ENCODE measurements at places on chromosomes 16 and 17. TPM values are rescaled to one million over a fixed set of nuclear protein-coding genes. Genes with fewer than 3 reads are reported as not detected.

The KRTAP2-3 gene
- not detected for total RNA-seq

DNA sequence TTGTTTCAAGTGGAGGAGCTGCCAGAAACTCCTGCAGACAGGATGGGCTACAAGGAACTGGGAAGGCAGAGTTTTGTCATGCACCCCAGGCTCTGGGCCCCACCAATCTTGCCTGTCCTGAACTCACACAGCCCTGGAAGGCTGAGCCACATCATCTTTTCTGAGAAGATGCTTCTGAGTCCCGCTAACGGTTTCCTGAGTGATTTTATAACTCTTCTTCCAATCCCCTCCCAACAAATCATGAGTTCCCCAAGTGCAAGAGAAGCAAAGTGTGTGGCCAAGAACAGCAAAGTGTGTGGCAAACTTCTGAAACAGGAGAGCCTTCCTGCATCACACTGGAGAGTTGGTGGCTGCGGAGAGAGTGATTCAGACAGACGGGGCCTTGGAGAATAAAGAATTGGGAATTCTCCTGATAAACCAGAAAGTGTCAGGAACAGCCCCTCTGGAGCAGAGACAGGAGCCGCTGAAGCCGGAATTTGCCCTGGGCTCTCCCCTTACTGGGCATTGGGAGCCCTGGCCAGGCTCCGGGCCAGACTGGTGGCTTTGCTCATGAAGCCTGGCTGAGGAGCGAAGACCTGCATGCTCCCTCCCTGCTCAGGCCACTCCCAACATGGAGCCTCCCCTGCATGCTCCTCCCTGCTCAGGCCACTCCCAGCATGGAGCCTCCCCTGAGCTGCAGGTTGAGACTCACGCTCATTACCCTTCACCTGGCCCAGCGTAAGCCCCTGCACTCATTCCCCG, 47.2 kb downstream of the PITPNM3 start:
- DNase-seq: no peak

- no peak for DNase-seq
Observed at GRCh38 chr16:12542818-12543699, 260.6 kb downstream of the CPPED1 start.

DNA sequence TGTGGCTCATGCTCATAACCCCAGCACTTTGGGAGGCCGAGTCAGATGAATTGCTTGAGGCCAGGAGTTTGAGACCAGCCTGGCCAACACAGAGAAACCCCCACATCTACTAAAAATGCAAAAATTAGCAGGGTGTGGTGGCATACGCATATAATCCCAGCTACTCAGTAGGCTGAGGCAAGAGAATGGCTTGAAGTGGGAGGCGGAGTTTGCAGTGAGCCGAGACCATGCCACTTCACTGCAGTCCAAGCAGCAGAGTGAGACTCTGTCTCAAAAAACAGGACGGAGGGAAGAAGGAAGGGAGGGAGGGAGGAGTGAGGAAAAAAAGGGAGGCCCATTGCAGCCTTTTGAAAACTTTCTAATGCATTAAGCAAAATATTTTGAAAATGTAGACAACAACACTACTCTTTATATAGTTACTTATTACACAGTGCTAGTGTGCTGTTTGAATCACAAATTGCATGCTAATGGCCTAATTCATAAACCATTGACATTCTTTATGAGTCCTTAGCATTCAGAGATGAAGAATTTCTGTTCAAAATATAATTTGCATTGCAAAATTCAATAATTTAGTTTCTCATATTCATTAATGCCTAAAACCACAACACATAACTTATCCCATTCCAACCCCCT, 59.4 kb downstream of the TMEM114 start:
- no peak for DNase-seq

The LRRC37A gene
- total RNA-seq: 0.51 TPM

DNA sequence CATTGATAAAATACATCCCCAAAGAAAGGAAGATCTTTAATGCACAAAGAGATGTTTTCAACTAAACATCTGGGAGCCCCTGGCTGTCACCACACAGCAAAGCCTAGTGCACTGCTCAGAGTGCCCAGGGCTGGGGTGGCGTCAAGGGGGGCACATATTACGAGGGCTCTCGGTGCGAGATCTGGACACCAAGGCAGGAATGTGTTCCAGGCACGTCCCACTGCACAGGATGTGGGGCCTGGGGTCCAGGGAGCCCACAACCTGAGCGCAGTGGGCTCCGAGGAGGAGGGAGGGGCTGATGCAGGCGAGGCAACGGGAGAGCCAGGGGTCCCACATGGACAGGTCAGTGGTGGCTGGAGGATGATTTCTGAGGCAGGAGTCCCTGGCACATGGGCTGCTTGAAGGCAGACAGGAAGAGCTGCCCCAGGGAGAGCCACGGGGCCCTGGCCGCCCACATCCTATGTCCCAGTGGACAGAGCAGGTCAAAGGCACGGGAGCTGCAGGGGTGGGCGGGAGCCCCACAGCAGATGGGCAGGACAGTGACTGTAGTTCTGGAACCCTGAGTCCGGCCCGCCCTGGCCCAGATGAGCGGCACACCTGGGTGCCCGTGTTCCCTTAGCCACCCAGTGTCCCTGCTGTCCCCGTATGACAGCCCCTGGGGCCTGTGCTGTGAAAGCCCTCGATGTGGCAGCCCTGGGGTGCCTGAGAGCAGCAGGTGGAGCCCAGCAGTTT, 56.4 kb downstream of the ZNF778 start:
- DNase-seq: no peak

The SCNN1G gene
- total RNA-seq: 0.13 TPM
